NK-92 treated with Interleukin-12 subunit alpha and Interleukin-12 subunit beta, amount 100 ng/mL, for 24 hours (cell line): ENCODE measurements at places on chromosomes 5 and 9.

- no peak for DNase-seq
Observed at GRCh38 chr5:144983101-144983500, 812.4 kb downstream of the KCTD16 start.

DNA sequence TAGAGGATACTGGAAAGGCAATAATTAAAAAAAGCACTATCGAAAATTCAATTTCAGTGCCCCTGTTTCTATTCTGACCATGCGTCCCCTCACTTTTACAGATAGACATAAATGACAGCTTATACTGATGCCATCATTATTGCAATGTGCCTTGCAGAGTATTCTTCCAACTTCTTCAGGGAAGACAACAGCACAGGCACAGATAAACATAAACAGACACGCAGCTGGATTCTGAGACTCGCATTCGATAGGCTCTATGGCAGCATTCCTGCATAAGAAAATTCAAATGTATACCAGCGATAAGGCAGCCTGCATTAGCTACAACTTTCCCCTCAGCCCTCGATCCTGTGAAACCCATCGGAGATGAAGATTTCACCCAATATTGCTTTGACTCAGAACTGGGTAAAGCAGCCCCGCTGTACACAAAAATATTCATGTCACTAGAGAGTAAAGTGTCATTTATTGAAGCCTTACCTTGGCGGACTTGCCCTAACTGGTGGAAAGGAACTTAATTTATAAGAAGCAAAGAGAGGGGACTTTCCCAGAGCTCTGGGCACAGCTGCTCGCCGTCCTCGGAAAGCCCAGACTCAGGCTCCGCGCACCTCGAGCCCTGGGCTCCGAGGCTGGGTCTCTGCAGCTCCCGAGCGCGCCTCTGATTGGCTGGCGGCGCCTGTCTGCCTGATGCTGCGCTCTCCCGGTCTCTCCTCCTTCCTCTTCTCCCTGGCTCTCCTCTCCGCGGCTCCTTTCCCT lies at the start of gene CDH18:
Gene CDH18 (minus strand): TSS at position 589 of the 750 bp plus-strand sequence. CDS start 149,214 bp downstream, outside the sequence.
- no peak for DNase-seq

GRCh38 chr5:168106008-168106761 lies 185.3 kb upstream of the WWC1 start:
- no peak for DNase-seq

- DNase-seq = no peak
Observed at GRCh38 chr5:73974871-73975360, 348.9 kb downstream of the ARHGEF28 start.

DNA sequence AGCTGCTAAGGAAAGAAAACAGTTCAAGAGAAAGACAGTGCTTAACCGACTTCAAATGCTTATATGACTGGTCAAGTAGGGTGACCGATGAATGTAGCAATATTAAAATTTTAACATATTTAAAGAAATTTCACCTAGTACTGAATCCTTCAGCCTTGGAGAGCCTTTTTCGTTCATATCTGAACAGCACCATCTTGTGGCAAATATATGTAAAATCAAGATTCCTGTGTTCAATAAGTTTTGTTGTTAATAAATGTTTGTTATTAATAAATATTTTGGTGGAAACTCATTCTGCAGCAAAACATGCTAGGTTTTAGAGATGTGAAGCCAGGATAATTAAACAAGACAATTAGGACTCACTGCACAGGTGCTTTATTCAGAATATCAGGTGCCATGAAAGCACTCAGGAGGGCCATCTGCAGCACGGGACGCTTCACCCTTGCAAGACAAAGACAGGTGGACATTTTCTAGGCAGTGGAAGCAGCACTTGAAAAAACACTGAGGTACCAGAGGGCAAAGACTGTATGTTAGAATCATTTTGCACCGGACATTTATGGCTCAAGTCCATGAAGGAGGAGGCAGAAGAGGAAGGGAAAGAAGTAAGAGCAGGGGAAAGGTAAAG lies 15.6 kb downstream of the TICAM2 start:
- DNase-seq = no peak

GRCh38 chr5:54215233-54215736 lies 95.1 kb downstream of the ARL15 start:
- no peak for DNase-seq
